Fibroblast of skin of scalp (primary cell): ENCODE measurements at places on chromosomes 7 and 10.

GRCh38 chr10:3292636-3293035 lies 120.1 kb upstream of the PITRM1 start:
- peak; percentile 69 for DNase-seq

DNA sequence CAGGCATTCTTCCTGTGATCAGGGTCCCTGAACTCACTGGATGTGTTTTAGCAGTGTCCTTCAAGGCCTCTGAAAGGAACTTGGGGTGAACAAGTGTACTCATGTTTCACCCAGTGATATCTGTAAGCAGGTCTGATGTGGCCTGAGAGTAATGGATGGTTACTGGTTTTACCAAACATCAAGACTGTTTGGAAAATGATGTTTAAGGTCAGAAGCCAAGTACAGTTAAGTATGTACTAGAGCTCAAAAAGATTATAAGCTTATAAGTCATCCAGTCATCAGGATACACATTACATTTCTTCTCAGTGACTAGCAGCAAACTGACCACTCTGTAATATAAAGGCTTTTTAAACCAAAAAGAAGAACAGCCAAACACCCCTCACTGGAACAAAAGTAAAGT lies 79.8 kb upstream of the PTN start:
- no peak for DNase-seq

- no peak for DNase-seq
These were observed 325.0 kb downstream of the PLXNA4 start for GRCh38 chr7:132251327-132251659.

GRCh38 chr7:2201686-2202360 lies 30.9 kb downstream of the MAD1L1 start:
- DNase-seq, result no peak

GRCh38 chr7:77580762-77581350 lies 43.8 kb downstream of the PTPN12 start:
- peak; percentile 35 for DNase-seq

- no peak for DNase-seq
These were observed 255.1 kb downstream of the DOCK4 start for GRCh38 chr7:111951052-111951451.

- peak; percentile 2 for DNase-seq
These were observed 66.4 kb downstream of the MGAM2 start for GRCh38 chr7:142177869-142178268.

GRCh38 chr10:29949411-29950011 lies 109.9 kb downstream of the JCAD start:
- peak; percentile 97 for DNase-seq

DNA sequence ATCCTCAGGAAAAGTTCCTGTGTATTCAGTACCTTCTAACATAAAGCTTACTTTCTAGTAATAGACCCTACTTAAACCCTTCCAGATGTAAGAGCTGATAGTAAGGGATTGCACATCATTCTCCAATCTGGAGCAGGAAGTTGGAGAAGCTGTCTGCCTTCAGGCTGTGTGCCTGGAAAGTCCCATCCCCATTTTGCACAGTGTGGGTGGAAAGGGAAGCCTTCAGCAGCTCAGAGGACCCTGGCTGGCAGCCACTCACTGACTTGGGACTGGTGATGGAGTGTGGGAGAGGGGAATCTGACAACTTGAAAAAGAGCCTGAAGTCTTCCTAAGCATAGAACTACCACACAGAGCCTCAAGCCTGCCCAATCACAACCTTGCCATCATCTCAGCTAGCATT lies 164.1 kb upstream of the ADO start:
- no peak for DNase-seq

DNA sequence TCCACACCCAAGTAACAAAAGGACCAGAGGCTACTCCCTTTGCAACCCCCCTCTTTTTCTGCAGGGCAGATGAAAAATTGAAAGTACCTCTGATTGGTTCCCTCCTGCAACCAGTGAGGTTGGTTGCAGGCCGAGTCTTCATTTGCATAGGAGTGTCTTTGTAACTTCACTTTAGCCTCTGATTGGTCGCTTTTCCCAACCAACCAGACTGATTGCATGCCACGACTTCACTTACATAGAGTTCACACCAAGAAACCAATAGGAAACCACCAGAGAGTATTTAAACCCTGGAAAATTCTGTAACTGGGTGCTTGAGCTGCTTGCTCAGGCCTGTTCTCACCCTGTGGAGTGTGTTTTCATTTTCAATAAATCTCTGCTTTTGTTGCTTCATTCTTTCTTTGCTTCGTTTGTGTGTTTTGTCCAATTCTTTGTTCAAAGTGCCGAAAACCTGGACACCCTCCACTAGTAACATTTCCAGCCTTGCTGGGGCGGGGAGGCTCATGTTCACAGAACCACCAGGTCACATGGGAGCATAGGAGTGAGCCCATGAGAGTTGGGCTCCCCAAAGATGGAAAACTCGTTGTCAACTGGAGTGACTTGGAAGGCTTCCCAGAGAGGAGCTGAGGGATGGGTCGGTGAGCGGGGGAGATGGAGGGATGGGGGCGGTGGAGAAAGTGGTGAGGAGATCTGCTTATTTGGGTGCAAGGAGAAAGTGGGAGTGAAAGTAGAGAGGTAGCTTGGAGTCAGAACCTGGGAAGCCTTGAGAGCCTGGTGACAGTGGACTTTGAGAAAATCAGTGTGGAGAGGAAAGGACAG lies 223.6 kb downstream of the GFRA1 start:
- no peak for DNase-seq
